T-helper 2 cell treated with Interferon-gamma antibody and Interleukin-4, amounts not matched to agents 5 μg/mL and 100 μg/mL, for 36 hours (primary cell): ENCODE measurements at places on chromosomes 11 and 22.

DNA sequence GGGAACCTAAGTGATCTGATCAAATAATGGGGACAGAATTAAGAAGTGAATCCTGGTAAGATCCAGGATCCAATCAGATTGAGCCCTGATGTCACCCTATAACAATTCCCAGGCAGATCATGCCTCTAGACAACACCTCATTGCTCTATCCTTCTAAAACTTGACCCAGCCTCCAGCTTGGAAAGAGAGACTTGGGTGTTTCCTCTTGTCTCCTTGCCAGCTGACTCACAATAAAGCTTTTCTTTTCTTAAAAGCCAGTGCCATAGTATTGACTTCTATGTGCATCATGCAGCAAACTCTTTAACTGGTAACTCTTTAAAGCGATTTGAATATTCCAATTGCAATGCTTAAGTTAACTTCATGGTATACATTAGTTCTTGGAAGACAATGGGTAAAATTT lies 109.6 kb upstream of the CHORDC1 start:
- DNase-seq = no peak

- DNase-seq = no peak
These were observed 7.3 kb downstream of the SNX19 start for GRCh38 chr11:130908770-130909625.

DNA sequence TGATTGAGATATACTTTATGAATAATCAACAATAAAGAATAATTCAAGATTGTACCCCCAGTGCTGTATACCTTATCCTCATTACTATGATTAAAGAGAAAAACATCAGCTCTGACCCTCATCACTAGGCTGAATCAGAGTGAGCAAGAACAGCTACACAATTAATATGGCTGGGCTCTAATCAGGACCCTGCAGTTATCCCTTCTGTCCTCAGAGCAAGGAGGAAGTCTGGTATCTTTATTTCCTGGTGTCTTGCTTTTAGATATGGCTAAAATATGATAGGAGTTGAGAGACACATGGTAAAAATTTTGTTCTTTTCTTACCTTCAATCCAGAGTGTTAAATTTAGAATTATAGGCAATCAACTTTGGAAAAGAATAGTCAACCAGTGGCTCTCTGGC lies 28.6 kb upstream of the GAB2 start:
- no peak for DNase-seq

GRCh38 chr22:41308544-41308947 lies 7.2 kb downstream of the ZC3H7B start:
- no peak for DNase-seq

DNA sequence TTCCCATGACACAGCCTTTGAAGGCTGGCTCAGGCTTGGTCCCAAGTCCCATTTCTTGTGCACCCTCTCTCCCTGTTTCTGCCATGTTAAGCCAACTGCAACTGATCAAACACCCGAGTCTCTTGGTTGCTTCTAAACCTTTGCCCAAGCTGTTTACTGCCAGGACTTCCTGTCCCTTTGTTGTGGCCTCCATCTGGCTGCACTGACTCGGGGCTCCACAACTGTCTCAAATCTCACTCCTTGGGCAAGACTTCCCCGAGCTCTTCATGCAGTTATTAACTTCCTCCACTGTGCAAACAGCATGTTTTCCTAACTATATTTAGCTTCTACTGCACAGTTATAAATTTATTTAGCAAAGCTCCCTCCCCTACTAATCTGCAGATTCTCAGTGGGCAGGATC lies 4.3 kb downstream of the VPREB1 start:
- no peak for DNase-seq

DNA sequence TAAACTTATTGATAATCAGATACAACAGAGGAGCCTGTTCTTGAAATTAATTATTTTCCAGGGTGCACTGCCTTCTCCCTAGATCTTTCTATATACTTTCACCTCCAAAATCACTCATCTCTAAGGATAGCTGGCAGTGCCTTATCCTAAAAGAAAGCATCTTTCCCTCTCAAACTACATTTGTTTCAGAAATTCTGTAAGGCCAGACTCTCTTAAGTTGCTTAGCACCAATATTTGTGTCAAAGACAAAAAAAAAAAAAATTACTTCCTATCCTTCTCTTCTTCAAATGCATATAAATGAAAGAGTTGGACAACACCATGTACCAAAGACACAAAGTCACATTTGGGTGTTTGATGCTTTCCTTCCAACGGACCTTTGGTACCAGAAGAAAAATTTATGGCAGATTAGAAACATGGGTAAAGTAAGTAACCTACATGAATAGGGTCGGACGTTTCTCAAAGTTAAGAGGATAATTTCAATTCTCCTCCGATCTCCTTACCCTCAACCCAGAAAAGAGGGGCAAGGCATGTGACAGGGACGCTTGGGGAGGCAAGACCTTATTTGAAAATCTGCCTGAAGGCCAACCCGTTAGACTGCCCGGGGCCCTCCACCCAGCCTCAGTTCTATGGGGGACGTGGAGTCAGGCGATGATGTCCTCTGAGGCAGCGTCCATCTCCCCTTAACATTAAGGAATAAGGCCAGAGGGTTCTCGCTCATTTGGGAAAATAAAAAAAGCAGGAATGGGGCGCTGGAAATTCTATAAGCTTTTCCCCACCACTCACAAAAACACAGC lies 66.3 kb downstream of the ETS1 start:
- no peak for DNase-seq

- no peak for DNase-seq
These were observed 17.7 kb upstream of the PAFAH1B2 start for GRCh38 chr11:117126223-117126965.

DNA sequence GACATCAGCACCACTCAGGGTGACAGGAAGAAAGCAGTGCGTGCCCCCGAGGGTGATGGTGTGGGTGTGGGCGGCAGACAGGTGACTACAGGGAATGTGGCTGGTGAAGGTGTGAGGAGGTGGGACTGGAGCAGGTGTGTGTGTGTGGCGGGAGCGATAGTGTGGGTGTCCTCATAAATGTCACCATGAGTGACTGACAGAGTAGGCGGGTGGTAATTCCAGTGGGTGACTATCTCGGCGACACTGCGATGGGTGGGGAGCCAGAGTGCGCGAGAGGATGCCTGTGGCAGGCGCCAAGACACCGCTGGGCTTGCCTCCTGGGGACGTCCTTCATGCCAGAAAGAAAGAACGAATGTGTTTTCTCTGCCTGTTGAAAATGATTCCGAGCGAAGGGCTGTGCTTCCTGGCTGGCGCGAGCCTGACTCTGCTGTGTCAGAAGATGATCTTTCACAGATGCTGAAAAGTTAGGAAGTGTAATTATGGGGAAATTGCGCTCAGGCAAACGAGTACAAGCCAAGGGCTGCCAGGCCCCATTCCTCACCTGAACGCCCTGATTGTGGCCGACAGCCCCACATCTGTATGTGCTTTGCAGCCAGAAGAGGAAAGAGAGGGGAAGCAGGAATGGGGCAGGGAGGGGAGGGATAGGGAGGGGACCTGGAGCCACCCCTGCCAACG lies 98.8 kb upstream of the CD82 start:
- DNase-seq = no peak

DNA sequence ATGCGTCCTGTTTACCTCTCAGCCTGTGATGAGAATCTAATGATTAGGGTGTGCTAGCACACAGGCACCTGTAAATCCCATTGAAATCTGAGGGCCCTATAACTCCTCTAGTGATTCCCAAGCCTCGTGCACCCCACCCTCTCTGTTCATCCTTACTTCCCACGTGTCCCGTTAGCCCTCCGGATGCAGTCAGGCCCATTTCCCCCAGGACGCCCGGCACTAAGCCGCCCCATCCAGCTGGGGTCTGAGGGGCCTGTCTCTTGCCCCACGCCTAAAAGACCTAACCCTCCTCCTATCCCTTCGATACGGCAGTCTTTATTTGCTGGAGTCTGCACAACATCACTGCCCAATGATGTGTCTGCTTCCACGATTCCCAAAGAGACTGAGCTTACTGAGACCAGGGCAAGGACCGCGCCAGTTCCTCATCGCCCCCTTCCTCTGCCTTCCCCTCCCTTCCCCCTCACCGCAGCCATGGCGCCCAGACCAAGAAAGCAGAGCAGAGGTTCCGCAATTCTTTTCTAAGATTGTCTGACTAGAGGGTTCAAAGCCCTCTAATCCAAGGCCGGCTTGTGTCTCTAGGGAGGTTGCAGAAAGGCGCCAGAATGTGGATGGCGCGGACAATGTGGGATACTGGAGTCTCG lies 1.1 kb upstream of the FADS2 start:
- DNase-seq = no peak
